ENCODE measurements at places on chromosomes 5 and 9. TPM values are rescaled to one million over a fixed set of nuclear protein-coding genes. Genes with fewer than 3 reads are reported as not detected.

- no peaks in the 10 kb centered on the region for H3K4me1 ChIP-seq
- no peaks in the 10 kb centered on the region for H3K36me3 ChIP-seq
- no peak overlapping the region for H3K27ac ChIP-seq
- H3K4me3 ChIP-seq = no peak overlapping the region
These were observed 741 bp upstream of the NKX2-5 start for GRCh38 chr5:173235499-173236394.

- H3K4me3 ChIP-seq = no peak overlapping the region
- H3K36me3 ChIP-seq = no peaks in the 10 kb centered on the region
- H3K27ac ChIP-seq = no peak overlapping the region
- DNase-seq = no peak
- H3K4me1 ChIP-seq = no peaks in the 10 kb centered on the region
These were observed 16.3 kb downstream of the FSTL4 start for GRCh38 chr5:133596049-133596448.

DNA sequence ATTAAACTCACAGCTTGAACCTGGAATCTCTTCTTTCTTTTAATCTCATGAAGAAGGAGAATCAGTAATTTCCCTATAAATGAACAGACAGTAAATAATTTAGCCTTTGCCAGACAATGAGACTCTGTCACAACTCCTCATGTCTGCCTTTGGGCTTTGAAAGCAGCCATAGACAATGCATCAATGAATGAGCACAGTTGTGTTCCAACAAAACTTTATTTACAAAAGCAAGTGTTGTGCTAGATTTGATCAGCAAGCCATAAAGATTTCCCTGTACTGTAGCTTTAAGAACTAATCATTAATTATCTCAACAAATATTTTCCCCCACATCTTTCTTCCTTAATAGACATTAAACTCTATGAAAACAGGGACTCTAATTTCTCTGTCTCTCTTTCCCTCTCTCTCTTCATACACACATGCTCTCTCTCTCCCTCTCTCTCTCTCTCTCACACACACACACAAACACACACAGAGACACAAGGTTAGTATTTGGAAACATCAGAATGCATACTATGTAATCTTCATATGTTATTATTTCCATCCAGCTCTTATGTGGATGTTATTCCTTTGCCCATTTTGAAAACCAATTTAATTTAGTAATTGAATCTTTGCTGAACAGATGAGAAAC is 1209.8 kb upstream of the CDH6 start:
- H3K27me3 ChIP-seq = no peaks in the 10 kb centered on the region
- no peak overlapping the region for H3K4me3 ChIP-seq

DNA sequence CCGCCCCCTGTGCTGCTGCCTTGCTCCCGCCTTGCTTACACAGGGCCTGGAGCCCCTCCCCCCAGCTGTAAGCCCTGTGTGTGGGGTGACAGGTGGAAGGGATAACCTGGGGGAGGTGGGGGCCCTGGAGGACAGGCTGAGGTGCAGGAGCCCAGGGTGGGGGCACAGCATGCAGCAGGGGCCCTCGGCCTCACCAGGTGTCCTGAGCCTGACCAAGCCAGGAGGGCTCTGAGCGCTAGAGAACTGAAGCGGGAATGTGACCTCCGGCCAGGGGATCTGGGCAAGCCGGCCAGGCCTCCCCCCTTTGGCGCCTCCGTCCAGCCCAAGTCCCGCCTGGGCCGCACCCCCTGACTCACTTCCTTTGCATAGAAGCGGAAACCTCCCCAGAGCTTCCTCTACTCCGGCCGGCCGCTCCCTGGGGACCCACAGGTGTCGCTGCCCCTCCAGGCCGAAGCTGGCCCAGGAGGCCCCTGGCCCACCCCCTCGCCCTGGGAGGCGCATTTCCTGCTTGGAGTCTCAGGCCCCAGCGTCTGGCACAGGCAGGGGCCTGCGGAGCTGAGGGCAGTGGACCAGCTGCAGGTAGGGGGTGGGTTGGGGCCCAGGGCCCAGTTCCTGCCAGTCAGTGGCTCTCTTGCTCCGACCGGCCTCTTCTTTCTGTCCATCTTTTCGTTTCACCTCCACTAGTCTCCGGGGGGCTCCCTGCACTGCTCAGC is at the start of gene TOR4A:
TSS of gene TOR4A (plus strand) at position 398 of the 713 bp plus-strand sequence. CDS start 964 bp downstream, outside the sequence.
- H3K4me3 ChIP-seq = peak within 1 kb of the TSS; percentile 80
- H3K4me1 ChIP-seq = peaks cover 46% of the 10 kb centered on the region
- H3K27me3 ChIP-seq = no peaks in the 10 kb centered on the region
- peak within 1 kb of the TSS; percentile 96 for H3K27ac ChIP-seq

DNA sequence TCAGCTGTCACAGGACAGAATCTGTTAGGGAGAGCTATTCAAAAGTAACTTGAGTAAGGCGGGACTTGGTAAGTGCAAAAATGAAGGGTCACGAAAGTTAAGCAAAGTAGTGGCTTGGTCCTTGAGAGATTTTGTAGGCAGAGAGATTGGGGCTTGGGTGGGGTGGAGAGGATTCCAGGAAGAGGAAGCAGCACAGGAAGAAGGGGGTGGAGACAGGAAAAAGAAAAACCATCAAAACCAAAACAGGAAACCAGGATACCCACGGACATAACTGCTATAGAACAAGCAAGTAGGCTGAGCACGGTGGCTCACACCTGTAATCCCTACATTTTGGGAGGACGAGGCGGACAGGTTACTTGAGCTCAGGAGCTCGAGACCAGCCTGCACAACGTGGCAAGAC is 3.7 kb downstream of the ROPN1L start:
- H3K4me3 ChIP-seq = no peak overlapping the region
- H3K27ac ChIP-seq = no peak overlapping the region
- peaks cover 17% of the 10 kb centered on the region for H3K4me1 ChIP-seq
- no peaks in the 10 kb centered on the region for H3K36me3 ChIP-seq
- no peaks in the 10 kb centered on the region for H3K27me3 ChIP-seq
- DNase-seq = no peak

DNA sequence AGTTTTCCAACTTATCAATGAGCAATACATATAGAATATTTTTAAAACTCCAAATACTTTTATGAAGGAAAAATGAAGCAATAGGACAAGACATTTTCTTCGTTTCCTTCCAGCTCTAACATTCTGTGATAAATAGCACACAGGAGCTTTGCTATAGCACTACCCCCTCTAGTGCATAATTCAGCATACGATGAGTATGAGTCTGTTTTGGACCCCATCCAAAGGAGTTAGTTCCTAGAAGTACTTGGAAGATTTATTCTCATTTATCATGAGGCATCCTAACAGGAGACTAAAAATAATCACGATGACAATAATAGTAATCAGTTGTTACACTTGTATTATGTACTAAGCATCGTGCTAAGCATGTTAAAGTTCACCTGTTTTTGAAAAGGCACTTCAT is 1061.3 kb upstream of the DMAC1 start:
- no peaks in the 10 kb centered on the region for H3K36me3 ChIP-seq
- H3K27ac ChIP-seq = no peak overlapping the region
- H3K27me3 ChIP-seq = no peaks in the 10 kb centered on the region
- no peak overlapping the region for H3K4me3 ChIP-seq
- no peak for DNase-seq

GRCh38 chr9:132669319-132669697 is 475 bp downstream of the DDX31 start:
- H3K36me3 ChIP-seq = peaks cover 2% of the 10 kb centered on the region
- peaks cover 2% of the 10 kb centered on the region for H3K4me1 ChIP-seq
- DNase-seq = no peak
- H3K4me3 ChIP-seq = peak overlapping the region; percentile 92

- 0 out of 2 replicates have a peak, but pooled peaks cover 2% of the 10 kb centered on the region for H3K4me1 ChIP-seq
- peaks cover 36% of the 10 kb centered on the region for H3K27me3 ChIP-seq
- no peak overlapping the region for H3K4me3 ChIP-seq
- H3K27ac ChIP-seq = no peak overlapping the region
- DNase-seq = no peak
These were observed 3.8 kb downstream of the TGFBI start for GRCh38 chr5:136032564-136032963.

GRCh38 chr9:133374612-133375115 is 1.2 kb downstream of the SURF4 start:
- H3K36me3 ChIP-seq = peaks cover 10% of the 10 kb centered on the region
- peaks cover 21% of the 10 kb centered on the region for H3K4me1 ChIP-seq
- no peaks in the 10 kb centered on the region for H3K27me3 ChIP-seq
- no peak for DNase-seq
- H3K4me3 ChIP-seq = peak overlapping the region; percentile 95

GRCh38 chr5:179802207-179802883 is 4.3 kb downstream of the MGAT4B start:
- H3K4me1 ChIP-seq = peaks cover 38% of the 10 kb centered on the region
- no peak for DNase-seq
- H3K36me3 ChIP-seq = peaks cover 16% of the 10 kb centered on the region
- no peaks in the 10 kb centered on the region for H3K27me3 ChIP-seq
- H3K4me3 ChIP-seq = no peak overlapping the region

DNA sequence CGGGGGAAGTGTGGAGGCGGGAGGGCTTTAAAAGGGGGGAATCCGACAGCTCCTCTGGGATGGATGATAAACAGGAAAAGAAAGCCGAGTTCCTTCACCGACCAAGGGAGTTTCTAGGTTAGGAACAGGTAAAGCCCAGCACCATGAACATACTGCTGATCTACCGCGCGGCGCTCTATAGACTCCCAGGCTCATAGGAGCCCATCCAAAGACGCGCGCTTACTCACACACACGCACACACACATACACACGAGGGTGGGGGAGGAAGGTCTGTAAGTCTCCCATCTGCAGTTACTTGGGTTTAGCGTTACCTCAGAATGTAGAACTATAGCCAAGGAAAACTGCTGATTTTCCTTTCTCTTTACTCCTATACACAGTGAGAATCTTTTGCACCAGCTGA is 2.6 kb upstream of the GABRB2 start:
- H3K27me3 ChIP-seq = no peaks in the 10 kb centered on the region
- DNase-seq = no peak
- H3K4me1 ChIP-seq = no peaks in the 10 kb centered on the region
- no peak overlapping the region for H3K27ac ChIP-seq

- DNase-seq = no peak
- no peaks in the 10 kb centered on the region for H3K27me3 ChIP-seq
- H3K36me3 ChIP-seq = no peaks in the 10 kb centered on the region
- no peak overlapping the region for H3K27ac ChIP-seq
- no peak overlapping the region for H3K4me3 ChIP-seq
- no peaks in the 10 kb centered on the region for H3K4me1 ChIP-seq
These were observed 379.4 kb downstream of the SPATA31D1 start for GRCh38 chr9:82367929-82368328.

DNA sequence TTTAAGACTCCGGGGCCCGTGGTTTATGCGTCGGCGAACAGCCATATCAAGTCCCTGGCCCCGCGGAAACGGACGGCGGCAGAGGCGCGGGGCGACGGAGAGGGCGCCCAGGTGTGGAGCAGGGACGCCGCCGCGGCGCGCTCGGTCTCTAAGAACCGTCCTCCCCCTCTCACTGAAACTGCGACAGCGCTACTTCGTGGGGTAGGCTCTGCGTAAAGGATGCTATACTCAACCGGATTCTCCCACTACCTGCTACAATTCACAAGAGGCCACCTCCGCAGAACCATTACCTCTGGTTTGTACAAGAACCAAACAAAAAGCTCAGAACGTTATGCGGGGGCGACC is 404 bp downstream of the MRNIP start:
- no peaks in the 10 kb centered on the region for H3K27me3 ChIP-seq
- H3K4me1 ChIP-seq = 0 out of 2 replicates have a peak, but pooled peaks cover 2% of the 10 kb centered on the region
- peaks cover 2% of the 10 kb centered on the region for H3K36me3 ChIP-seq
- peak overlapping the region; percentile 73 for H3K27ac ChIP-seq

DNA sequence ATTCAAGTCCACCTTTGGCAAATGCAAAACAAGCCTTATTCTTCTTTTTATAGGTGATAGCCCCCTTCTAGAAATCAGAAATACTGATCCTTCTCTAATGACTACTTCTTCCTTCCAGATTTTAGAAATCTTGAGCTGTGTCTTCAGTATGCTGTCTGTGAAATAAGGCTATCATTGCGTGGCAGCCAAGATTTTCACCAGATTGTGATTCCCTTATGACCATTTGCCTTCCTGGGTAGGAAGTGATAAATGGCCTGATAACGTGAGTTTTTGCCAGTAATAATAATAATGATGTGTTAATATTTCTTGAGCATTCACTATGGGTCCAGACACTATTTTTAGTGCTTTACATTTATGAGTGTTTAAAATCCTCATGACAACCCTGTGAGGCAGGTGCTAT is 80.9 kb downstream of the PIP5K1B start:
- no peak for DNase-seq
- H3K27ac ChIP-seq = no peak overlapping the region
- no peaks in the 10 kb centered on the region for H3K27me3 ChIP-seq
- H3K4me3 ChIP-seq = no peak overlapping the region

GRCh38 chr5:109853377-109853776 is 163.7 kb downstream of the MAN2A1 start:
- DNase-seq = no peak
- H3K27ac ChIP-seq = no peak overlapping the region
- no peaks in the 10 kb centered on the region for H3K27me3 ChIP-seq
- H3K4me3 ChIP-seq = no peak overlapping the region
- H3K36me3 ChIP-seq = 0 out of 2 replicates have a peak, but pooled peaks cover 2% of the 10 kb centered on the region
- no peaks in the 10 kb centered on the region for H3K4me1 ChIP-seq

GRCh38 chr9:130262771-130263170 is 2.8 kb upstream of the HMCN2 start:
- DNase-seq = no peak
- peaks cover 14% of the 10 kb centered on the region for H3K27me3 ChIP-seq
- H3K27ac ChIP-seq = no peak overlapping the region

GRCh38 chr9:135559606-135560005 is 1.9 kb upstream of the PAEP start:
- DNase-seq = no peak
- H3K27ac ChIP-seq = no peak overlapping the region
- H3K4me3 ChIP-seq = no peak overlapping the region
- H3K36me3 ChIP-seq = no peaks in the 10 kb centered on the region
- 0 out of 2 replicates have a peak, but pooled peaks cover 2% of the 10 kb centered on the region for H3K27me3 ChIP-seq

DNA sequence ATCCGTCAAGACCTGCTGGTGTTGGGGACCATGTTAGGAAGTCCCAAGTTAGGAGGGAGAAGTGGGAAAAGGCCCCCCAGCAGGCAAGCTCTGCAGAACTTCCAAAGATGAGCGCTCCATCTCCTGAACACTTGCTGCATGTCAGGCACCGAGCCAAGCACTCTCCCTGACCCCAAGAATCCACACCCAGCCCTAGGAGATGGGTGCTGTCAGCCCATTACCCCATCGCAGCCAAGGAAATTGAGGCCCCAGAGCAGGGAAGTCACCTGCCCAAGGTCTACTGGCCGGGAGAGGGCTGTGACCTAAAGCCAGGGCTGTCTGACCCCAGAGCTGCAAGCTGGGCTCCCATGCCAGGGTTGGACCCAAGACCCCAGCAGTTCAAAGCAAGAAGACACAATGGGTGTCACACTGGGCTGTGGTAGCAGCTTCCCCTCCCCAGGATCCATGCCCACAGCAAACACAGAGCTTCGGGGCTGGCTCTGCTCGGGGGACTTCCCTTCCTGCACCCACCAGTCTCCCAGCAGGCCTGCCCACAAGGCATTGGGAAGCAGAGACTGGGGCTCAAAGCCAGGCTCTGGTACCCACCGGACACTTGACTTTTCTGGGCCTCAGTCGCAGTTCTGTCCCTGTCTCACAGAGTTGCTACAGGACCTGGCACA is 13.5 kb downstream of the EEIG1 start:
- peak overlapping the region; percentile 88 for H3K27ac ChIP-seq
- H3K4me1 ChIP-seq = peaks cover 99% of the 10 kb centered on the region
- H3K27me3 ChIP-seq = no peaks in the 10 kb centered on the region
- no peak for DNase-seq
- H3K4me3 ChIP-seq = peak overlapping the region; percentile 40

NME5 gene
- total RNA-seq = 3.1 TPM

TMEM252 gene
- not detected for total RNA-seq

CCDC187 gene
- 4.6 TPM for total RNA-seq

UNC13B gene
- total RNA-seq = 17.6 TPM

PTCH1 gene
- 15.2 TPM for total RNA-seq

PGM5 gene
- total RNA-seq = 0.15 TPM

KLHL3 gene
- not detected for total RNA-seq

TTC16 gene
- not detected for total RNA-seq

GDA gene
- 49.4 TPM for total RNA-seq

S1PR3 gene
- 0.07 TPM for total RNA-seq

TAF1L gene
- not detected for total RNA-seq

ADGRD2 gene
- total RNA-seq = not detected

HNRNPK gene
- total RNA-seq = 624 TPM

Measured in HCT116 (cell line).